ENCODE measurements at places on chromosomes 5 and 9.

DNA sequence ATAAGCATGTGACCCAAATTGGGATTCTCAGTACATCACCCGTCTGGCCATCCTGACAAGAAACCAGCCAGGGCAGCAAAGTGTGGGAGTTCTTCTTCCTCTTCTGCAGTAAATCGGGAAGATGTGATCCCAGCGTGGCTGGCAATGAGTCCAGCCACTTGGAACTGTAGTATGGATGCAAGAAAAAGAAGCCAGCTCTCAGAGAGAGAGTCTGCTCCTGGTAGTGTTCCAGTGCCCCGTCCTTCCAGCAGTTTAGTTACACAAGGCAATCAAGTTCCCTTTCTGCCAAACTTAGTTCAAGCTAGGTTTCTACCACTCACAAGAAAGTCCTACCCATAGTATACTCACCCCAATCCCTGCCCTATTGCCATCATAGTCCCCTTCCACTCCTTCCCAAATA is 65.6 kb downstream of the CDK5RAP2 start:
- no peak for DNase-seq

DNA sequence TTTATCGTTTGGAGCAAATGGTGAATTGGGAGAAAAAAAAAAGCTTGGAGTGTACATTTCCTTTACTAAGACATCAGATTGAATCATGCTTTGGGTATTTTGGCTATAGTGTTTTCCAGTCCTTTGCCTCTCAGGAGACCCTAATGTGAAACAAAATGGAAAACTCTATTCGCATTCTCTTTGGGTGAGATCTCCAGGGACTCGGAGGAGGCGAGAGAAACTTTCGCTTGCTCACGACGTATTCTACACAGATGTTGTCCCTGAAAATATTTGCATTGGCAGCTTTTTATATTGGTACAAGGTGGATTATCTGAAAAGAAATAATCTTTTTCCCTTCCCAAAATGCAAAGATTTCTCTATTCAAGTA is 1240.1 kb upstream of the WWC1 start:
- DNase-seq, result no peak

DNA sequence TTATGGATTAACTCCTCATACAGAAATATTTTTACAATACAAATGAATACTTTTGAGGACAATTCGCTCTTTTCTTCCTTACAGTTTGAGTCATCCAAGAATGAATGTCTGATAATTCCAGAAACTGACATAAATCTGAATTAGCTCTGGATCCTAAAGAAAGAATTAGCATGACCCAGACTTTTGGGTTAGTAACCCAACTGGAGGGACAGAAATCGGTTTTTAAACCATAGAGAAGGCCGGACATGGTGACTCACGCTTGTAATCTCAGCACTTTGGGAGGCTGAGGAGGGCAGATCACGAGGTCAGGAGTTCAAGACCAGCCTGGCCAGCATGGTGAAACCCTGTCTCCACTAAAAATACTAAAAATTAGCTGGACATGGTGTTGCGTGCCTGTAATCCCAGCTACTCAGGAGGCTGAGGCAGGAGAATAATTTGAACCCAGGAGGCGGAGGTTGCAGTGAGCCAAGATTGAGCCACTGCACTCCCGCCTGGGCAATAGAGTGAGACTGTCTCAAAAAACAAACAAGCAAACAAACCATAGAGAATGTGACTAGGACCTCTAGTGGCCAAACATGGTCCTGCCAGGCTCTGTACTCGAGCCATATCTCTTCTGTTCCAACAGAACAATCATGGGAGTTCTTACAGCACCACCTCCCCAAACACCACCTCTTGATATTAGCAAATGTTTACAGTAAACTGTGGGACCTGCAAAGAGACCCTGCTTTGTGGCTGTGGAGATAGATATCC is 44.8 kb downstream of the LURAP1L start:
- DNase-seq, result peak; percentile 16

DNA sequence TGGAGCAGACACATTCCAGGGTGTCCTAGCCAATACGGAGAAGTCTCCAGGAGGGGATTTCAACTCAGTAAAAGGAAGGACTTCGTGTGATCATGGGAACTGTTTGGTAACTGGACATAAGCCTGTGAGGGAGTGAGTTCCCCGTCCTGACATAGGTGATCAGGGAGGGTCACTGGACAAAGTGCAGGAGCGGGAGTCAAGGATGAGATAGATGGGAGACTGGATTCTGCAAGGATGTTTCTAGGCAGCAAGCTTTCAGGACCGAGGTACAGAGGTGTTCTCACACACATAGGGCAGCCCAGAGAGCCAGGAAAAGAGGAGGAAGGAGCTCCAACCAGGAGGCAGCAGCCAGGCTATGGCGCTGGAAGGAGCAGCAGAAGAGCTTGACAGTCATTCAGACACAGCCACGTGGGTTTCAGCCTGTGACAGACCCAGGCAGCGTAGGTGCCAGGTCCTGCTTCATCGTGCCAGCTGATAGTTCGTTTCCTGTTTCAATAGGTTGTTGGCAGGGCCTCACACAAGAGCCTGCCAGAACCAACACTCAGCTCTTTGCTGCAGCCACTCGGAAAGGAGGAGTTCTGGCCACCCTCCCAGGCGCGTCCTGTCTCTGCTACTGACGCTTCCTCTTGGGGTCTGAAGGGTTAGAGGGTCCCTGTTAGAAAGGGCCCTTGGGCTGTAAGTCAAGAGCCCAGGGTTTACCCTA is 84.1 kb downstream of the AMBP start:
- DNase-seq, result peak; percentile 62

- DNase-seq, result no peak
Observed at GRCh38 chr5:31990701-31991110, 183.4 kb downstream of the GOLPH3 start.

DNA sequence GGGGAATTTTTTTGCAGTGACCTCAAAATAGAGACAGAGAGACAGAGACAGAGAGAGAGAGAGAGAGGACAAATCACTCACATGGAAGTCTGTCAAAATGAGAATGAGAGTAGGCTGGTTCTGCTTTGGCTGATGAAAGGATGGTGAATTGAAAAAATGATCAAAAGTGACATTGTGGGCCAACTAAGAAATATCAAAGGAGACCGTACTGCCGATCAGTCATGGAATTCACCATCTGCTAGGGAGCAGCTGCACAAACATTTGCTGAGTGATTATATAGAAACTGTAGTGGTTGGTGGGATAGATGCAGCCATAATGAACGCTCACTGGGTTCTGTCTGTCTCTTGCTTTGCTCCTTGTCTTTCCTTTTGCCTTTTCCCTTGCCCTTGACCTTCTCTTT is 476.6 kb upstream of the SGCD start:
- DNase-seq, result no peak

DNA sequence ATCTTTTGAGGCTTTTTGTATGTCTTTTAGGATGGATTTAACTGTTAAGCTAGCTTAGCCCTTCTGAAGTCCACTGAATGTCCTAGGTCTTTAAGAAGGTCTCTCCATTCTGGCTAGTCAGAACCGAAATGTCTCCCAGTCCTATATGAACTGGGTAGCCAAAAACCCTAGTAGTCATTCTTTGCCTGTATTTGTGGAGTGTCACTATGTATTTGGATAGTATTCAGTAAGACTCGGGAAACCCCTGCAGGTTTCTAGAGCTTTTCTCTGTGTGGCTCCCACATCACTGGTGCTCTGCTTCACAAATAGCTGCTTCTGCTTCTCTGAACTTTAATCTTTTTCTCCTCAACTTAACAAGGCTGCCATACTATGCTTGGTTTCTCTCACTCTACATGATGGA is 68.0 kb downstream of the RIC1 start:
- DNase-seq, result no peak

DNA sequence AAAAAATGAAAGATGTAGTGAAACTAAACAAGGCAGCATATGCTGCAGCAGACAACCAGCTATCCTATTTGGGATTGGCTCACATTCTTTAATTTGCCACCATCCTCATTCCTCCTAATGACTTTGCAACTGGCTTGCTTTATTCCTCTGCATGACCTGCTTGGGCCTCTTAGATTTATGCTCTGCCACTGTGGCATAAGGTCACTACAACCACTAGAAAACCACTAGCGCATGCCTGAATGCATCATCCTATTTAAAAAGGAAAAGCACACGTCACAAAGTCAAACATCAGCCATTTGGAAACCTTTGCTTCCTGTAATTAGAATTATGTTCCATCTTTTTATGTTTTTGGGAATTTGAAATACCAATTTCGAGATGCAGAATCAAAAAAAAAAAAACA is 40.8 kb upstream of the CCDC152 start:
- DNase-seq, result peak; percentile 33

DNA sequence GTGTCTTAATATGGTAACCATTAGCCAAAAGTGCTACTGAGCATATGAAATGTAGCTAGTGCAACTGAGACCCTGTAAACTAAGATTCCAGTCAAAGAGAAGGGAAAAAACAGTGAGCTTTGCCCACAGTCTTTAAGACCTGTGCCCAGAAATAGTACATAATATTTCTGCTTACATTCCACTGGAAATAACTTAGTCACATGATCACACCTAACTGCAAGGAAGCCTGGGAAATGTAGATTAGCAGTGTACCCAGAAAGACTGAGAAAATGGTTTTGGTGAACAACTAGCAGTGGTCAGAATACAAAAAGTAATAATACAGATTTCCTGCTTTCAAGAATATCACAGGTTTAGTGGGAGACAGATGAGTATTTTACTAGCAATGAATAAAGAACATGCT is 2.5 kb upstream of the CPLANE1 start:
- DNase-seq, result no peak

- DNase-seq, result no peak
Observed at GRCh38 chr9:27560457-27560856, 12.8 kb downstream of the C9orf72 start.

DNA sequence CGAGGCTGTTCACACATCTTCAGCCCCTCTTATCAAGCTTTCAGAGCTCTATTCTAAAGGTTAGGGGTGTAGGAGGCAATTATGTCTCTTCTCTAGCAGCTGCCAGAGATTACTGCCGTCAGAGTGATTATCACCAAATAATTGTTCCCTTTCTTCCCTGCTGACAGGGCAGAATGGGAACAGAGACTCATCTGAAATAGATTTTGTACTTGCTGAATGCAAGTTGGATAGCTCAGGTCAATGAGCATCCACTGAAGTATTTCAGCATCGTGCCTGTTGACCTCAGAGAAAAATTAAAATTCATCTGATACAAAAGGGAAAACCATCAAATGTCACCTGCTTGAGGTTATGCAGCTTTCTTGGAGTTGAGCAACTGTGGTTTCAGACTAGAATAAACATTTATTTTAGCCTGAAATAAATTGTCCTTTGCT is 213.7 kb upstream of the MAP3K1 start:
- DNase-seq, result no peak

DNA sequence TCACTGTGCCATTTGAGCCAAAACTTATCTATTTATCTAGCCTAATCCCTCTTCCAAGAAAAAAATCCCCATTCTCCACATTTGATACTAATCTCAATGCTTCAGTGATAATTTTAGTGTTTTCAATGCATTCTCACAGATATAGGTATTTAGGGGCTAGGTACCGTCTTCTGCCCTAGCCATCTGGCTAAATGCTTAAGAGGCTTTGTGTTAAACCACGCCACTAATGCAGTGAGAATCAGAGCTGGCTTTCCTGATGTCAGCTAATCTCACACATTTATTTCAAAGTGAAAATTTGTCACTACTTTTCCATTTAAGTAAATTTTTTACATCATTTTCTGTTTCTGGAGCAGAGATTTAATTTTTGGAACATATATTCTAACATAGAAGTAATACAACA is 479.7 kb downstream of the MAN2A1 start:
- DNase-seq, result no peak

DNA sequence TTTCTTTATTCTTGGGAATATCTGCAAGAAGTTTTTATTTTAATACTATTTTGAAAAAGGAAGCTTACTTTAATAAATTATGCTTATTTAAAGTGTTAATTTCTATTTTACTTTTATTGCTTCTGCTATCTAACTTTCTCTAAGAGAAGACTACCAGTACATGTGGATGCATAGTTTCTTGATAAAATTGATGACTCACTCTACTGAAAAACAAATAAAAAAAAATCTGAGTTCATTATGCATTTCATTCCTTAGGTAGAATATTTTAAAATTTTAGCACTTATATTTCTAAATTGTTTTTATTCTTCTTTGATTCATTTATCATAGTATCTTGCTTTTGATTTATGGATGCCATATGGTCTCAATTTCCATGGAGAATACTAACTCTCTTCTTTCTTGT is 217.9 kb downstream of the TAF11L14 start:
- no peak for DNase-seq

DNA sequence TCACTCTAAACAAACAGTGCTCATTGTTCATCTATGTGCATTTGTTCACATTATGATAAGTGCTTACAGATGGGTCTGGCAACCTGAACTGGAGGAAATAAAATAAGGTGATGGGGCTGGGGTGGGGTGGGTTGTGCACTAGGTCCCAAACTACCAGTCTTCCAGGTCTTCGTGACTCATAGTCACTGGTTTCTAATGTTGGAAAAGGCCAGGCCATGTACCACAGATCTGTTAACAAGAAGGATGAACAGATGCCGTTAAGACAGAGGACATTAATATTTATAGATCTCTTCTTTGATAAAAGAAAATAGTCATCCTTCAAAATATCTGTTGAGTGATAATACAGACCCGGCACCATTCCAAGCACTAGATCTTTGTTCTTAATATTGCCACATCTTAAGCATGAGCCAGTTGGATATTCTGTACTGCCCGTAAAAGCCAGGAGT is 71.4 kb upstream of the STARD4 start:
- no peak for DNase-seq

DNA sequence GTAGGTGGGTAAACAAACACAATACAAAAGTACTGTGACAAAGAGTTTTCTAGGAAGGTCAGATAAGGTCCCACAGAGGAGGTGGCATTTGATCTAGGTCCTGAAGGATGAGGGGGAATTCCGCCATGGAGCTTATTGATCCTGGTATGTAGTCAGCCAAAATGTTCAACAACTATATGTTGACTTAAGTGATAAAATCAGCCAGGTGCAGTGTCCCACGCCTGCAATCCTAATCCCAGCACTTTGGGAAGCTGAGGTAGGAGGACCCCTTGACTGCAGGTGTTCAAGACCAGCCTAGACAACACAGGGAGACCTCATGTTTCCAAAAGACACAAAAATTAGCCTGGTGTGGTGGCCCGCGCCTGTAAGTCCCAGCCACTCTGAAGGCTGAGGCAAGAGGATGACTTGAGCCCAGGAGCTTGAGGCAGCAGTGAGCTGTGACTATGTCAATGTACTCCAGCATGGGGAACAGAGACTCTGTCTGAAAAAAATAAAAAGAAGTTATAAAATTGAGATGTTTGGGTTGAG is 46.4 kb upstream of the PLIN2 start:
- DNase-seq, result peak; percentile 32

GRCh38 chr5:88092358-88092757 is 176.3 kb downstream of the TMEM161B start:
- DNase-seq, result no peak

- DNase-seq, result no peak
Observed at GRCh38 chr5:59282726-59283125, 610.8 kb downstream of the PDE4D start.

GRCh38 chr9:123406691-123407216 is 50.8 kb downstream of the CRB2 start:
- no peak for DNase-seq

DNA sequence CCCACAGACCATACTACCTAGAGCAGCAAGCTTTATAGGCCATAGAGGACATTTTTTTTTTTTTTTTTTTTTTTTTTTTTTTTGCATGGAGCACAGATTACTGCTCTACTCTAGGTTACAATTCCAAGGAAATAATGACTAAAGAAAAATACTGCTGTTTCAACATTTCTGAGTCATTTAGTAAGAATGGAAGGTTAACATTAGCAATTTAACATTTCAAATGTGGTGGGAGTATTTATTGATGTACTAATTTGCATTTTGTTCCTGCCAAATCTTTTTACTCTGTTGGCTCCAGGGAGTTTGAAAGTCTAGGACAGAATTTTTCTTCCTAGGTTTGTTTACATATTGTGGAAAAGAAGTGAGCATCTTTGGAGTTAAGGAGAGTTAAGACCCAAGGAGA is 142.1 kb upstream of the CCDC152 start:
- no peak for DNase-seq

Measured in suppressor macrophage (primary cell).